Erythroblast (primary cell): ENCODE measurements at places on chromosomes 4 and X.
A peak's percentile ranks its signal among the peaks of the same experiment; 100 is the strongest.

GRCh38 chr4:68597482-68597881 lies 21.4 kb upstream of the UGT2B17 start:
- DNase-seq: no peak

DNA sequence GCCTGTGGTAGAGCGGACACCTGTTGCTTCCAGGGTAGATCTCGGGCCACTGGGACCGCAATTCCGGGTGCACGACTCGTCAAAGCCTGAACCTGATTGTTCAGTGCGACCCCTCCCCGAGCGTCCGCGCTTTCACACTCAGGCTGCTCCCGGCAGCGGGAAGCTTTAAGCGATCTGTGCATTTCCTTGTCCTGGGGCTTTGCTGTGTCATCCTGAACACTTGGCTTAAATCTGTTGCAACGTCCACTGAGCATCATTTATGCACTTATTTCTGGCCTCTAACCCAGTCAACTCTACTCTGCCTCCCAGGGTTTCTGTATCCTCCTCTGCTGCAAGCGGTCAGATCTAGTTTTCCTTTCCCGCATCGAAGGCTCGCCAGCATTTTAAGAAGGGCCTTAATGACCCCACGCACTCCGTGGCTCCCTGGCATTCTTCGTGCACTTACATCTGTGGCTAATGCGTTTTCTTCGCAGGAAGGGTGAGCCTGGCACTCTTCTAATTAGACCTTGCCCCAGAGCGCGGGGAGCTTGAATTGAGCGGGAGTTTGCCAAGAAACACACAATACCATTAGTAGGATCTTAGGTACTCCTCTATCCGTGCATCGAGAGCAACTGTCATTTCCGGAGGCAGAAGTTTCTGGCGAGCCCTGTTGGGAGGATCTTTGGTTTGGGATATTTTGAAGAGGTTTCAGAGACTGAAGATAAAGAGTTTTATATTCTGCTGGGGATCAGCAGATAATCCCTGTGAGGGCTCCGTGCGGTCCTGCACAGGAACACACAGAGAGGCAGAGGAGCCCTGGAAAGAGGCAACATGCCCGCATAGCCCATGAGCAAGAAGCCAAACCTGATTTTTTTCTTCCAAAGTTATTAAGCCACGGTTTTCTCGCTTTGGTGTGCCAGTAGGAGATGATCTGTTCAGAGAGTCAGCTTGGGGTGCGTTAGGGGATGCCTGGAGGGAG lies 654 bp upstream of the DDIT4L start:
- DNase-seq: no peak

GRCh38 chr4:22764183-22764582 lies 71.4 kb downstream of the GBA3 start:
- no peak for DNase-seq

- no peak for DNase-seq
Observed at GRCh38 chr4:155911905-155912304, 8.4 kb downstream of the TDO2 start.

DNA sequence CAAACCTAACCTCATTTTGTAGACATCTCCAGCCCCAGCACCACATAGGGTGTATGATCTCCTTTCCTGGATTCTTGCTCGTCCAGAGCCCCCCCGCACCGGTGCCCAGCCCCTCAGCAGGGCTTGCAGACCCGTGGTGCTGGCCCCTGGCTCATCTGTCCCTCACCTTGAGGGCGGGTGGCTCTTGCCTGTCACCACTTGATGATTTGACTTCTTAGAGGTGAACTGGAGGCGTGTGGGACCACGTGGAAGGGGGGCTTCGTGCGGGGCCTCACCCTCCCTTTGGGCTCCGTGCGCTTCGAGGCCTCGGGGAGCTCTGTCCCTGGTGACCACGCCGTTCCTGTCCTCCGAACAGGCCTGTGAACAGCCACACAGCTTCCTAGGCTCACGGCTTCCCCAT lies 15.5 kb downstream of the UVSSA start:
- DNase-seq: no peak

GRCh38 chr4:159271856-159272255 lies 169.0 kb downstream of the RAPGEF2 start:
- DNase-seq: peak; percentile 15

- peak; percentile 68 for DNase-seq
Observed at GRCh38 chr4:83010111-83010521, 507 bp downstream of the LIN54 start.

GRCh38 chr4:8910822-8911315 lies 39.2 kb upstream of the HMX1 start:
- DNase-seq: no peak

DNA sequence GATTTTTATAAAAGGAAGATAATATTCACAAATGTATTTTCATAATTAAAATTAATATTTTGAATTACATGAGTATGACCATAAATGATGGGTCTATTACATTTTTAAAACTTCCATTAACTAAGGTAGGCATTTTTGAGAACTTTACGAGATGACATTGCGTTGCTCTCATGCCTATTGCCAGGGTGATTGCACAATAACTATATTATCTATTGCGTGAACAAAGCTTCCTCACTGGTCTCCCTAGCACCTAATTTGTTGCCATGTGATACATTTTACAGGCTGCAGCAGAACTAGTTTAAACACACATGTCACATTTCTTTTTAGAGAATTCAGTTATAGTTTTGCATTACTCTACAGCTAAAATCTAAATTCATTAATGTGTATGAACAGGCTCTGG lies 289.7 kb upstream of the GRID2 start:
- DNase-seq: no peak

GRCh38 chr4:78666830-78667258 lies 109.3 kb upstream of the BMP2K start:
- peak; percentile 56 for DNase-seq

DNA sequence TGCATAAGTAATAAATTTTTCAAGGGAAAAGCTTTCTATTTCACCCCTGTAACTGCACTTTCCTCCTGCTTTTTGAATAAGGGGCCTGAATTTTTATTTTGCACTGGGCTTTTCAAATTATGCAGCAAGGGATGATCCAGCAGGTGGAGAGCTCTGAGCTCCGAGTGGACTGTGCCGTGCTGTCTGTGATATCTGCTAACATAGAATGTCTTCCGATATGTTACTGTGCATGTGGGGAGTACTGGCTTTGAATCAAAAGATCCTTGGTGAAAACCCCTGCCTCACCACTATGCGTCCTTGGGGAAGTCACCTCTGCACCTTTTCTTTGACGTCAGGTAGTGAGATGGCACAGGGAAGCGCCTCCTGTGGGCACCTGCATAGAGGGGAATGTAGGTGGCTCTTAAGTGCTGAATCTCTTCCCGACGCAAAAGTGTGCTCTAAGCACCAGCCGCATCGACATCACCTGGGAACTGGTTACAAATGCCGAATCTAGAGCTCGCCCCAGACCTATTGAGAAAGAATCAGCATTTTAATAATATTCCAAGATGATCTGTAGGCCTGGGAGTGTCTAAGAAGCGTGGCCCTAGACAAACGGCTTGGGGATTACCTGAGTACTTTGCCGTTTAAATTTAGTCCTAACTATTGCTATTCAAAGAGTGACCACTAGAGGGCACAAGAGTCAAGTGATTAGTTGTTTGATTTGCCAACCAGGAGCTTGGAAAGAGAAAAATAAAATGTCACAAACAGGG lies 19.2 kb upstream of the WFS1 start:
- DNase-seq: peak; percentile 77

DNA sequence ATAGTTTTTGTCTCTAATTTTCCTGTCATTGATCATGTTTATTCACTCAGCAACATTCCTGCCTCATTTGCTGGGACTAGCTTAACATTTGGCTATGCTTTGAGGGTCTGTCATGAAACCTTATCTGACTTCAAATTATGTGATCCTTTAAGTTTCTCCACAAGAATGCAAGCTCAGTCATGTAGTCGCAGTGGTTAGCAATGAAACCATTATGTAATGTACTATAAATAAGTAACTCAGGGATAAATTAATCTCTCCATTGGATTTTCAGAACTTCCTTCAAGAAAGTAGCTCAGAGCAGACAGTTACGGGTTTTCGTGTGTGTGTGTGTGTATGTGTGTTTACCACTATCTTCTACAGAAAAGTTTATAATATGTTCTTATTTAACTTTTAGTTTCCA lies 993.6 kb downstream of the ADGRL3 start:
- no peak for DNase-seq

DNA sequence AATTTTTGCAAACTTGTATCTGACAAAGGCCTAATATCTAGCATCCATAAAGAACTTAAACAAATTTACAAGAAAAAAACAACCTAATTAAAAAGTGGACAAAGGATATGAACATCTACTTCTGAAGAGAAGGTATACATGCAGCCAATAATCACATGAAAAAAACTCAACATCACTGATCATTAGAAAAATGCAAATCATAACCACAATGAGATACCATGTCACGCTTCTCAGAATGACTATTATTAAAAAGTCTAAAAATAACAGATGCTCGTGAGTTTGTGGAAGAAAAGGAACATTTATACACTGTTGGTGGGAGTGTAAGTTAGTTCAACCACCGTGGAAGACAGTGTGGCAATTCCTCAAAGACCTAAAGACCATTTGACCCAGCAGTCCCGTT lies 24.0 kb downstream of the CEP44 start:
- no peak for DNase-seq

GRCh38 chrX:65587616-65588526 lies 53.3 kb upstream of the LAS1L start:
- DNase-seq: peak; percentile 72

- DNase-seq: no peak
Observed at GRCh38 chrX:39008549-39008948, 207.3 kb downstream of the MID1IP1 start.

DNA sequence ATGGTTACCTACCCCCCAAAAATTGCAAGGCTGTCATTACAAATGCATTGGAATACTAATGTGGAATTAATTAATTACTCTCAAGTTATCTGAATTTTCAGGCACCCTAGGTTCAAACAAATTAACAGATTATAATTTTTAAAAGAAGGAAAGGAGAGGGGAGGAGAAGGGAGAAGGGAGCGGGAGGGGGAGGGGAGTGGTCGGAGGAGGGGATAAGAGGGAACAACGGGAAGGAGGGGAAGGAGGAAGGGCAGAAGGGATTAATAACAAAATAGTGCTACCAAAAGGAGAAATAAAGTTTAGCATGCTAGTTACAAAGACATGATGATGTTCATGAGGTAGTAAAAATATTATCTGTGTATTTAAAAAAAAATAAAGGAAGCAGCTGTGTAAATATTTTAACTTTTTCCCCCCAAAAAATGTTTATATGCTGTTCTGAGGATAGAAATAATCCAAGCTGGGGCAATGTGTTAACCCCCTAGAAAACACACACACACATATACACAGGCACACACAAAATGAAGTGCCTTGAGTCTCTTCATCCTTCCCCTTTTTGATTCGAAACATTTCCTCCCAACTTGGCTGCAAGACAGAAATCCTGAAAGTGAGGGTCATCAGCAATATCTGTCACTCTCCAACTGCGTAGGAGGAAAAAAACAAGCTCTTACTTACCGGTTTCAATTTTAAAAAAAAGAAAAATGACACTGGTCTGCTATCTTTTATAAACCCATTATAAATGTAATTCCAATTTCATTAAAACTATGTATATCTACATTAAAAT lies 58.8 kb downstream of the PPP3CA start:
- DNase-seq: peak; percentile 36

DNA sequence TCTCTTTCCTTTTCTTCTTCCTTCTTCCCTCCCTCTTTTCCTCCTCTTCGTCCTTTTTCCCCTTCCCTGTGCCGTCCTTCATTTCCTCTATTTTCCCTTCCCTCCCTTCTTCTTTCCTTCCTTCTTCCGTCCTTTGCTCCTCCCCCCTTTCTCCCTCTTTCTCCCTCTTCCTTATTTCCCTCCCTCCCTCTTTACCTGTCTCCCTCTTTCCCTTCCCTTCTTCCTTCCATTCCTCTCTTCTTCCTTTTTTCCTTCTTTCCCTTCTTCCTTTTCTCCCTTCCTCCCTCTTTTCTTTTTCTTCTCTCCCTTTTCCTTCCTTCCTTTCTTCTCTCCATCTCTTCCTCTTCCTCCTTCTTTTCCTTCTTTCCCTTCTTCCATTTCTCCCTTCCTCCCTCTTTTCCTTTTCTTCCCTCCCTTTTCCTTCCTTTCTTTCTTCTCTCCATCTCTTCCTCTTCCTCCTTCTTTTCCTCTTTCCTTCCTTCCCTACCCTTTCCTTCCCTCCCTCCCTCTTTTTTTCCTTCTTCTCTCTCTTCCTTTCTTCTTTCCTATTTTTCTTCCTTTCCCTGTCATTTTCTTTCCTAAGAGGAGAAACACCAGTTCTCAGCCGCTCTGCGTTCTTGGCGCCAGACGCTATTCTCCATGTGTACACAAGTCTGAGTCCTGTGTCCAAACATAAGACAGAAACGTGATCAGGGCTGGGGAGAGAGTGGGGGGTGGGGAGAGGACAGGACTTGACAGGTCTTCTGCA lies 597.1 kb downstream of the MID1IP1 start:
- DNase-seq: no peak

- no peak for DNase-seq
Observed at GRCh38 chr4:85407546-85407945, 67.4 kb upstream of the ARHGAP24 start.

GRCh38 chrX:154715825-154716224 lies 35.1 kb downstream of the GAB3 start:
- DNase-seq: no peak

DNA sequence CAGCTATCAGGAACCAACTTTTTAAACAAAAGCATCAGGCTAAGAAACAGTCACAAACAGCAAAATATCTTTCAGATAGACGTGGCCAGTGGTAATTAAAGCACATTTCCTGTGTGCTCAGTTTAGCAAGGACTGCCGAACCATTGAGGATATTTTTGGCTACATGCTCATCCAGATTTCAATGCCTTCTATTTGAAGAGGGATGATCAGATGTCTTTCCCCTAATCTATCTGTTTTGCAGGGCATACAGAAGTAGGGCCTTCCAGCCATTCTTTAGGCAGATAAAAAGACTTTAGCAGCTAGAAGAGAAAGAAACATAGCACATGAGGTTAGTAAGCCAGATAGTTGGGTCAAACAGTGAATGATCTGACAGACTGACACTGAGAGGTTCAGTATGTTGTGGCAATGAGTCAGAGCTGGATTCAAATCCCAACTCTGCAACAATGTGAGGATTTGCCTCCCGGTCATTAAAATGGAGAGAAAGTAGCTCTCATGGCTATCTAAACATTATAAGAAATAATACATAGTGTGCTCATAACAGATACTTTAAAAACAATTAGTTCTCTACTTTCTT lies 100.0 kb upstream of the PRKG2 start:
- no peak for DNase-seq

- DNase-seq: no peak
Observed at GRCh38 chr4:177356921-177357320, 47.2 kb downstream of the NEIL3 start.

DNA sequence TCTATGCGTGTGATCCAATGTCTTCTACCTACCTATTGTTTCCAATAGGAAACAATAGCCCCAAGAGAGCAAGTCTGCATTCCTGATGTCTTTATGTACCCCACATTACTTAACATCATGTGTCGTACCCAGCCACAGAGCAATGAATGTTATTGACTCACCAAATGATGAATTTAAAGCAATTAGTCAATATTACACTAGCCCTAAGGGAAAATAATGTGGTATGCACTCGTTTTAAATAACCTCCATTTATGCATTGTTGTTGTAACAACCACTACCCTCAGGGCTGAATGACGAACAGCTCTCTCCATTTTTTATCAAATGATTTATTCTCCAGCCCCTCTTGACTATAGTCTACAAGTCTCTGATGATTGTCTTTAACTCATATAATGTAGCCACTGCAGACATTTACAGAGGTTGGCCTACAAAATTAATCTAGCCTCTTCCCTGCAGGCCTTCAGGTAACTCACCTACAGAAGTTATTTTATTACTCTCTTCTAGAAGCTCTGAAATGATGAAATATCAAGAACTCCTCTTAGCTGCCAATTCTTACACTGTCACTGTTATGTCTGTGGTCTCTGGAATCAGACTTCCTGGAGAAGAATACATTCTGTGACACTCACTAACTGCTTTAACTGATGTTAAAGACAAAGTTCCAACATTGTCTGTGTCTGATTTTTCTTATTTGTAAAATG lies 601.7 kb upstream of the GRIA3 start:
- DNase-seq: no peak
